ENCODE measurements at places on chromosomes 5 and 9. TPM values are rescaled to one million over a fixed set of nuclear protein-coding genes. Genes with fewer than 3 reads are reported as not detected.

GRCh38 chr9:20382460-20383071 lies 239.7 kb downstream of the MLLT3 start:
- DNase-seq: peak; percentile 34

The CCDC180 gene
- total RNA-seq: 0.03 TPM

GRCh38 chr5:145220481-145220880 lies 614.7 kb downstream of the PRELID2 start:
- no peak for DNase-seq

- DNase-seq: no peak
Observed at GRCh38 chr5:137296213-137296781, 202.8 kb downstream of the SPOCK1 start.

The ARHGEF28 gene
- 12.9 TPM for total RNA-seq

GRCh38 chr5:118891252-118891651 lies 97.1 kb downstream of the DTWD2 start:
- no peak for DNase-seq

DNA sequence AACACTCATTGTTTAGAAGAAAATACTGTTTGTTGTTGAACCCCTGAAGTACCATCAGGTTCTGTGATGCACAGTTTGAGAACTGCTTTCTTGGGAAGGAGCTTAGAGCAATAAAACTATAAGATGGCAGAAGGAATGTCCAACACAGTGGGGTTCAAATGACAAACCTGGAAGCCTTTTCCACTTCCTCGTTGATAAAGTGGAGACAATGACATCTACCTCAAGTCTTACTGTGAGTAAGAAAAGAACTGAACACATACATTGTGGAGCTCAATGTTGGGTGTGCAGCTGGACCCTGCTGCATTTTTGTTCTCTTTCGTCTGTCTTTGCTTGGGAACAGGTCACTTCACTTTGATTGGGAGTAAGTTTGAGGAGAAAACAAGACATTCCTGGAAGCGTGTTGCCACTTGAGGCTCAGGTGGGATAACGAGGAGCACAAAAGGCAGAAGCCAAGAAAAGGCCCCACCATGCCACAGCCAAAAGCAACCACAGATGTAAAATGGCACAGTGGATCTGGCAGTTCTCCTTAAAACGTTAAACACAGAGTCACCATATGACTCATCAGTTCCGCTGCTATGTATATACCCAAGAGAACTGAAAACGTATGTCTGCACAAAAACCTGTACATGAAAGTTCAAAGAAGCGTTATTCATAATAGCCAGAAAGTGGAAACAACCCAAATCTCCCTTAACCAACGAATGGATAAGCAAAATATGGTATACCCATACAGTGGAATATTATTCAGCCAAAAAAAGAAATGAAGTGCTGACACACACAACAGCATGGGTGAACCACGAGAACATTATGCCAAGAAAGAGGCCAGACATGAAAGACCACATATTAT lies 42.9 kb upstream of the SUB1 start:
- DNase-seq: peak; percentile 75

DNA sequence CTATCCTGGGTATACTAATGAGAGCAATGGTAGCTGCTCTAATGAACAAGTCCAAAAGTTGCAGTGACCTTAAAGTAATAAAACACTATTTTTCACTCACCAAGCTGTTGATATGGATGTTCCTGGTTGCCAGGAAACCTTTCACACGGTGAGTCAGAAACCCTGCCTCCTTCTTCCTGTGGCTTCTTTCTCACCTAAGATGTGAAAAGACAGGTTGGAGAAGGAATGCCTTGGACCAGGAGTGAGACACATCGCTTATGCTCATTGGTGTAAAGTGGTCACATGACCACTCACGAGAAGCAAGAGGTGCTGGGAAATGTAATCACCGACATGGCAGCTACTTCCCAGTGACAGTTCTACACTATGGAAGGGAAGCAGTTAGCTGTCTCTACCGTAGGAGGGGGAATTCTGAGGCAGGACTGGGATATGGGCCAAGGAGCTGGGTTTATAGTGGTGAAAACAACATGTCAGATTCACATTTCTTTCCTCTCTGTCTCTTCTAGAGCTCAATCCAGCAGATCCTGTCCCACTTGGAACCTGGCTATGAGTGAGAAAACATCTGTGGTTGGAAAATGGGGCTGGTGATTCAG lies 320.4 kb upstream of the KLF4 start:
- DNase-seq: peak; percentile 72

The IFNK gene
- not detected for total RNA-seq

GRCh38 chr5:173187054-173187743 lies 42.9 kb downstream of the BNIP1 start:
- no peak for DNase-seq

The SPINK5 gene
- total RNA-seq: not detected

The ZFP37 gene
- total RNA-seq: 1.2 TPM

DNA sequence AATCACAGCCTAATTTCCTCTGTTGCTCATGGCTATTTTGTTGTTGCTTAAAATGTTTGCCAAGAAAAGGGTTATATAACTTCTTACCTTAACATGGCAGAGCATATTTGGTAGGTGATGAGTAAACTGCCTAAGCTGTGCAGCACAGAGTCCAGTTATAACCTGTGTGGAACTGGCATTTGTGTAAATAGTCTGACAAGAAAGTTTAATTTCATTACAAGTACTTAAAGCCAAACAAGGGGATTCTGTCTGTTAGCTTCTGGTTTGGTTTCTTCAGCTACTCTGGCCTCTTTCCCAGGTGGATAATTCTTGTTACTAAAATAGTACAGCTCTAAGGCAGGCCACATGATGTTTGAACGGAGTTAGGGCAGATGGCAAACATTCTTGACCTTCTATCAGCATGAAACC lies 72.2 kb downstream of the PTCD2 start:
- no peak for DNase-seq

The OGN gene
- total RNA-seq: not detected

GRCh38 chr9:122168356-122168755 lies 8.6 kb downstream of the MORN5 start:
- DNase-seq: peak; percentile 38

The FBXO38 gene
- total RNA-seq: 32.2 TPM
